ENCODE measurements at places on chromosomes 6 and 20.
A peak's percentile ranks its signal among the peaks of the same experiment; 100 is the strongest.

DNA sequence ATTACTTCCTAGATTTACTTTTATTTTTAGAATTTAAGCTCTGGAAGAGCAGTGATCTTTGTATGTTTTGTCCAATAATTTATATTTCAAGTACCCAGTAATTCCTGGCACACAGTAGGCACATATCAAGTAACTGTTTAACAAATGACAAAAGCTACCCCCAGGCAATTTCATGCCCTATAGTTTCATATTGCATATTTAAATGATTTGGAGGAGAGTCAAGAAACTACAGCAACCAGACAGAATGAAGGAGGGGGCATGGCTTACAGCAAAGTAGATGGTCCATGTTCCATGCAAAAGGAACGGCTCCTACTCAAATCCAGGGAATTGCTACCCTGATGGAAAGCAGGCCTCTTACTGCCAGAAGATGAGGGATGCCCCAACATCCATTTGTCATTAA is 113.5 kb downstream of the ARHGAP18 start:
- DNase-seq: no peak

- no peak for DNase-seq
Observed at GRCh38 chr6:76275746-76276145, 203.3 kb upstream of the IMPG1 start.

GRCh38 chr6:100344321-100344720 is 120.4 kb downstream of the SIM1 start:
- no peak for DNase-seq

DNA sequence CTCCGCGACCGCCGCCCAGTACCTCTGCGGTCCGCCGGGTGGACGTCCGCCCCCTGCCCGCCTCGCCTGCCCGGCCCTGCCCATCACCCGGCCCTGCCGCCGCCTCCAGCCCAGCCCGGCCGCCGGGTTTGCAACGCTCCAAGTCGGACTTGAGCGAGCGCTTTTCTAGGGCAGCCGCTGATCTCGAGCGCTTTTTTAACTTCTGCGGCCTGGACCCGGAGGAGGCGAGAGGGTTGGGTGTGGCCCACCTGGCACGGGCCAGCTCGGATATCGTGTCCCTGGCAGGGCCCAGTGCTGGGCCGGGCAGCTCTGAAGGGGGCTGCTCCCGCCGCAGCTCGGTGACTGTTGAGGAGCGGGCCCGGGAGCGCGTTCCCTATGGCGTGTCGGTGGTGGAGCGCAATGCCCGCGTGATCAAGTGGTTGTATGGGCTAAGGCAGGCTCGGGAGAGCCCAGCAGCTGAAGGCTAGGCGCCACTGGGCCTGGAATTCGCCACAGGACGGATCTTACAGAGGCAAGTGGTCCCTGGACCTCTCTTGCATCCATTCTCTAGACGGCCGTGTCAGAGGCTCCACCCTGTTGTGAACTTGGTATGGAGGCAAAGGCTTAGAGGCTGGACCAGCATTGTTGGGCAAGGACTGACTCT is 11.8 kb downstream of the FAM110A start:
- DNase-seq: no peak

GRCh38 chr6:130076512-130076911 is 58.1 kb downstream of the L3MBTL3 start:
- DNase-seq: no peak

GRCh38 chr6:166485651-166486535 is 100.6 kb downstream of the RAMACL start:
- DNase-seq: no peak

GRCh38 chr6:7721649-7722048 is 4.2 kb upstream of the BMP6 start:
- DNase-seq: peak; percentile 65

- DNase-seq: no peak
Observed at GRCh38 chr6:147361311-147361981, 147.0 kb upstream of the SAMD5 start.

DNA sequence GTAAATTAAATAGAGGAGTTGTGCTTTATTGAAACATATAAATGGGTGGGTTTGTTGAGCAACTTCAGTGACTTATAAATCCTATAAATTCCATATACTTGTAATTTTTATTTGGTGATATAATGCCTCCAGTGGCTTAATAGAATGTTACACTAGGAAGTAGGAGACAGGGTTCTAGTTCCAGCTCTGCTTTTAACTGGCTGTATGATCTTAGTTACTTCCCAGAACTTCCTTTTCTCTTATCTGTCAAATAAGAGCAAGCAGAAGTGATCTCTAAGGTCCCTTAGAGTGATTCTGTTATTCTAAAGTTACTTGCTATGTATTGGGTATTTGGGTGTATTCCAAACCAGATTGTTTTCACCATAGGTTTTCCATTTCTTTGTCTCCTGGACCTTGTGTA is 10.2 kb downstream of the ZSCAN23 start:
- DNase-seq: no peak

- DNase-seq: no peak
Observed at GRCh38 chr6:35015996-35016395, 125.1 kb downstream of the TCP11 start.

DNA sequence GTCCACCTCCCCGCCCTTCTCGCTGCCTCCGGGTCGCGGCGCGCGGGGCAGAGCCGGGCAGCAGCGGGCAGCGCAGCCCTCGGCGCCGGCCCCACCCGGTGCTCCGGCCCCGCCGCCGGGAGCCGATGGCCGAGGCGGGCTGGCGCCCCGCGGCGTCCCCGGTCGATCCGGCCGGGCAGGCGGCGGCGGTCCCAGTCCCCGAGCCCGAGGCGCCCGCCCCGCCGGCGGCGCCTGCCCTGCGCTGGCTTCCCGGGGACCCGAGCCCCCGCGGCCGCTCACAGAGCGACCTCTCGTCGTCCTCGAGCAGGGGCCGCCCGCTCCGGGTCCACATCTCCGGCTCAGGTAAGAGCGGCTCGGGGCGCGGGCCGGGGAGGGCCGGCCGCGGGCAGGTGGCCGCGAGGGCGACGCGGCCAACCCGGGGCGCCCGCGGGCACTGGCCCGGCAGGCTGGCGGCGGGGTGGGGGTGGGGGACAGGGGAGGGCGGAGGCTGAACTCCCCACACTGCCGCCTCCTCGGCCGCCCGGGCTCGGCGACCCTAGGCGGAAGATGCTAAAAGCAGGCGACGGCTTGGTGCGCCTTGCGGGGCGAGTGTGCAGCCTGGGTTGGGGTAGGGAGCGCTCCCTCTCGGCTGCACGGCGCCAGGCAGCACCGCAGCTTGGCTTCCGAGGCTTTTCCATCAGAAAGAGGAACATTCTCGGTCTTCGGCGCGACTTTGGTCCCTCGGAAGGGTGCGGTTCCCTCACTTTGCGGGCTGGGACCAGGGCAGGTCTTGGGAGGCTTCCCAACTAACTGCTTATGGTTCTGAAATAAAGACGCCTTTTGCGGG is 25.6 kb upstream of the FUCA2 start:
- peak; percentile 78 for DNase-seq

DNA sequence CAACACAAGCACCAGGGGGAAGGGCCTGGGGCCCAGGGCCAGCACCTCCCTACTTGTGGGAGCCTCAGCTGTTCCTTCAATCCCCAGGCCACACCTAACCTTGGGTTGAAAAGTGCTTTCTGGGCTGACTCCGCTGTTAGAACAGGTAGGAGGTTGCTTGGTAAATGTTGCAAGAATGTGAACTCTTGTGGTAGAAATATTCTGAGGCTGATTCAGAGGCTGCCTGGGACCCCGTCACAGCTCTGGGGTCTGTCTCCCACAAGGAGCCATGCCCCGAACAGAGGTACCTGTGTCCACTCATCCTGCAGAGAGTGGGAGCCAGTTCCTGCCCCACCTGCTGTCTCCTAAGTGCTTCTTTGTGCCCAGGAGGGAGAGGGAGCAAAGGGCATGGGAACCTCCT is 14.4 kb upstream of the MAS1L start:
- DNase-seq: no peak

- DNase-seq: no peak
Observed at GRCh38 chr6:140018588-140018987, 644.1 kb upstream of the CITED2 start.

- no peak for DNase-seq
Observed at GRCh38 chr6:52834481-52834880, 6.1 kb downstream of the GSTA5 start.

GRCh38 chr20:47352332-47353238 is 3.9 kb downstream of the ZMYND8 start:
- no peak for DNase-seq

GRCh38 chr20:10366898-10367692 is 66.9 kb downstream of the MKKS start:
- DNase-seq: no peak

DNA sequence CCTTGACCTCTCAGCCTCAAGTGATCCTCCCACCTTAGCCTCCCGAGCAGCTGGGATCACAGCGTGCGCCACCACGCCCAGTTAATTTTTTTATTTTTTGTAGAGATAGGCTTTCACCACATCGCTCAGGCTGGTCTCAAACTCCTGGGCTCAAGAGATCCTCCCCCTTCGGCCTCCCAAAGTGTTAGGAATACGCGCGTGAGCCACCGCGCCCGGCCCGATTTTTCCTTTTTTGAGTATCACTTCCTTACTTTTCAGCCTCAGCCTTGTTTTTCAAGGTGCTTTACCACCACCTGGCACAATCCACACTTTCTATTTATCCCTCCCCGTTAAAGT is 791 bp upstream of the STX11 start:
- DNase-seq: peak; percentile 58

- no peak for DNase-seq
Observed at GRCh38 chr6:33994472-33995308, 151.2 kb downstream of the GRM4 start.

- no peak for DNase-seq
Observed at GRCh38 chr6:143099647-143100046, 39.0 kb downstream of the AIG1 start.

DNA sequence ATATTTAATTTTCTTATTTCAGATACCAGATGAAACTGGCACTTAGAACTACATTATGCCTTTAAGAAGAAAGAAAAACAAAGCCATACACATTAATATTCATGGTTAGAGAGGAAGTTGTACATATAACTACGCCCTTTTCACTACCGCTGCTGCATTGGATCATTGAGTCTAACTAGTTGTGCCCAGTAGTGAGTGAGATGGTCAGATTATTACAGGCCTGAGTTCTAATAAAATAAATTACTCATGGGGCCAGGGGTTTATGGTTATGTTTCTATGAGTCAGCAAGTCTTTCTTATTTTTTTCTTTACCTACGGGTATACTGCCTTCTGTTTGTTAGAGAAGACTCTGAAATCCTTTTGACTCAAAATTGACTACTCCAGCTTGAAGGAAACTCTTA is 11.5 kb downstream of the RIOK1 start:
- DNase-seq: no peak

- no peak for DNase-seq
Observed at GRCh38 chr20:48754292-48754691, 73.5 kb downstream of the PREX1 start.

- no peak for DNase-seq
Observed at GRCh38 chr6:34079899-34080298, 66.0 kb downstream of the GRM4 start.
